ENCODE measurements at places on chromosomes 6 and 20.
A peak's percentile ranks its signal among the peaks of the same experiment; 100 is the strongest.

DNA sequence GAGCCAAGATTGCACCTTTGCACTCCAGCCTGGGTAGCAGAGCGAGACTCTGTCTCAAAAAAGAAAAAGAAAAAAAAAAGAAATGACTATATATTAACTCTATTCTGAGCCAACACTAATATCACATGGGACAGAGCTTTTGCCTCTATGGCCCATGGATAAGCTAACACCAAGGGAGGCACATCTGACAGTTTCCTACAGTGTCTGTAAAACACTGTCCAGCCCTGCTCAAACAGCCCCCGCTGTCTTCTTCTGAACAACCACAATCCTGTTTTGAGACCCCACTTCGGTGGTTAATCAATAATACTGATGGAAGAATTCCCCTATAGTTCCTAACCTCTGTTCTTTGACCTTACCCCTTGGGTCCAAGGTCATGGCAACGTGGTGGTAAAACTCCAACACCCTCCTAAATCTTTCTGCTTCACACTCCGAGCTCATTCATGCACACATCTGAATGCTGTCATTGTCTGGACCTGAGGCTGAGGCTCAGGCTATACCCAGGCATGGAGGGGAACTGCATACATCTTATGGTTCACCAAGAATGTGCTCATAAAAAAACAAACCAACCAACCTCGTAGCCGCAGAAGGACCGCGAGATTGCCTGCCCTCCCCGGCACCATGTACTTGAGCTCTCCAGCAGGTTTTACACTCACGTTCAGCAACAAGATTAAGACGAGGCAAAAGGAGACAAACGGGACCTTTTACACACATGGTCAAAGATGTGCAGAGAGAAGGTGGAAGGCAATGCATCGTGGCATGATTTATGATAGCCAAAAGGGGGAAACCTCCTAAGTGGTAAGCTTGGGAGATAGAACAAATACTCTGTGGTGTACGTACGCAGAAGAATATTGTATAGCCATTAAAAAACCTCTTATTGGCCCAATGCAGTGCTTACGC is 105.4 kb upstream of the NFATC2 start:
- DNase-seq: no peak

- DNase-seq: no peak
These were observed 94.0 kb upstream of the HIVEP1 start for GRCh38 chr6:11917951-11918738.

DNA sequence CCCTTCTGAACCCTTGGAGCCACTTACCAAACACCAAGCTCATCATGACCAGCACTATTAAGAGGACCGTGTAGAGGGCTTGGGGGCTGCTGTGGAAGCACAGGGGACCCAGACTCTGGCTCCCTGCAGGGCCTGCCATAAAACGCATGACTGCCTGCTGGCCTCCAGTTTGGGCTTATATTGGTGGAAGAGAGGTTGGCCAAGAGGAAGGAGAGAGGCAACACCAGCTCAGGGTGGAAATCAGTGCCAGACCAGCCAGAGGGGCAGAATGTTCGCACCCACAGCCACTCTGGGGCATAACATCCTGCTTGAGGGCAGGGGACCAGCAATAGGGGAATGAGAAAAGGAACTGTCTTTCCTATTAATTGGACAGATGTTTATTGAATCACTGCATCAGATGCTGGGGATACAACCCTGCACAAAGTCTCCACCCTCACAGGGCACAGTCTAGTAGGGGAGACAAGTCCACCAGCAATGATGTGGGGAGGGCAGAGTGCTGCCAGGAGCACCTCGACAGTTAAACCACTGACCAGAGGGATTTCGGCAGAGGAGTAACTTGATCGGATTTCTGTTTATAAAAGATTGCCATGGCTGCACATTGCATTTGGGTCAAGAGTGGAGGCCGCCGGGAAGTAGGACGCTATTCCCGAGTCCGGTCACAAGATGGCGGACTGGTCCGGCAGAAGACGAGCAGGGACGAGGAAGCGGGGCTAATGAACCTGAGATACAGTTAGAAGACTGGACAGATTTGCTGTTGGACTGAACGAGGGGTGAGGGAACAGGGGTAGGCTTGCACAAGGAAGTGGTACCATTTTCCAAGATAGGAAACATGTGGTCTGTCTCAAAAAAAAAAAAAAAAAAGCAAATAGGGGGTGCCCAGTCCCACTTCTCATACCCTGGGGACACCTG is at the start of gene LY6G5C:
TSS of gene LY6G5C (minus strand) at position 842 of the 909 bp plus-strand sequence. CDS start at position 148, 694 bp downstream.
- DNase-seq: no peak

GRCh38 chr6:3455147-3455568 is 1.7 kb downstream of the SLC22A23 start:
- DNase-seq: peak; percentile 63

GRCh38 chr6:32109765-32110160 is 625 bp upstream of the TNXB start:
- DNase-seq: no peak
